Fibroblast of skin of abdomen (primary cell): ENCODE measurements at places on chromosomes 16 and 17.

DNA sequence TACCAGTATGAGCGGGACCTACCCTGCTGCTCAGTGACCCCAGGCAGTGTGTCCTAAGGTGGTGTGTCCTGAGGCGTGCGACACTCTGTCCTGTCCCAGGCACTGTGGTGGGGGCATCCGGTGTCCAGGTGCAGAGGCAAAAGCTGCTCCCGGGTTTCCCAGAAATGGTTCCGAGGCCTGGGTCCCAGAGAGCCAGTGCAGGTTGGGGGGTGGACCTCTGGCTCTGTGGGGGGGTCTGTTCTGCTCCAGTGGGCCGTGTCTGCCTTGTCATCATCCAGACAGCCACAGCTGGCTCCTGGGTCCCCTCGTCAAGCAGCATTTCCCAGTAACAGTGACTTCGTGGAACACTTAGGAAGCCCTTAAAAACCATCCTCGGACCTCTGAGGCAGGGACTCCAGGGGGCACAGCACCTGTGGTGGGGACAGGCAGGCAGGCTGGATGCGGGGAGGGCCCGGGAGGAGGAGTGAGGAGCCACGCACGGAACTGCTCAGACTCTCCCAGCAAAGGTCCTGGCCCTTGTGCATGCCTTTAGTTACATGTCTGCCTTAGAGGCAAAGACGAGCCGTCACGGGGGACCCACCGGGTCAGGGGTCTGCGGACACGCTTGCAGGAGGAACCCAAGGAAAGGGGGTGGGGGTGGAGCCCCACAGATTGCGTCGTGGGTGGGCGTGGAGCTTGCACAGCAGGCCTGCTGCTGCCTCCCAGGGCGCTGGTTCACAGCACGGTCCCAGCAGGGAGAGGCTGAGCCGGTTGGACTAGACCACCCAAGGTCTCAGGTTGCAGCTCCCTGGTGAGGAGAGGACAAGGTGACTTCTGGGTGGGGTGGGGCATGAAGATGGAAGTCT, 5.6 kb downstream of the SLC16A3 start:
- no peak for DNase-seq

- DNase-seq: no peak
Measured at GRCh38 chr17:80402959-80403358, 12.0 kb upstream of the ENDOV start.

GRCh38 chr17:49565948-49566491, 9.7 kb upstream of the NXPH3 start:
- no peak for DNase-seq

GRCh38 chr17:65103896-65104295, 33.3 kb upstream of the RGS9 start:
- DNase-seq: no peak

DNA sequence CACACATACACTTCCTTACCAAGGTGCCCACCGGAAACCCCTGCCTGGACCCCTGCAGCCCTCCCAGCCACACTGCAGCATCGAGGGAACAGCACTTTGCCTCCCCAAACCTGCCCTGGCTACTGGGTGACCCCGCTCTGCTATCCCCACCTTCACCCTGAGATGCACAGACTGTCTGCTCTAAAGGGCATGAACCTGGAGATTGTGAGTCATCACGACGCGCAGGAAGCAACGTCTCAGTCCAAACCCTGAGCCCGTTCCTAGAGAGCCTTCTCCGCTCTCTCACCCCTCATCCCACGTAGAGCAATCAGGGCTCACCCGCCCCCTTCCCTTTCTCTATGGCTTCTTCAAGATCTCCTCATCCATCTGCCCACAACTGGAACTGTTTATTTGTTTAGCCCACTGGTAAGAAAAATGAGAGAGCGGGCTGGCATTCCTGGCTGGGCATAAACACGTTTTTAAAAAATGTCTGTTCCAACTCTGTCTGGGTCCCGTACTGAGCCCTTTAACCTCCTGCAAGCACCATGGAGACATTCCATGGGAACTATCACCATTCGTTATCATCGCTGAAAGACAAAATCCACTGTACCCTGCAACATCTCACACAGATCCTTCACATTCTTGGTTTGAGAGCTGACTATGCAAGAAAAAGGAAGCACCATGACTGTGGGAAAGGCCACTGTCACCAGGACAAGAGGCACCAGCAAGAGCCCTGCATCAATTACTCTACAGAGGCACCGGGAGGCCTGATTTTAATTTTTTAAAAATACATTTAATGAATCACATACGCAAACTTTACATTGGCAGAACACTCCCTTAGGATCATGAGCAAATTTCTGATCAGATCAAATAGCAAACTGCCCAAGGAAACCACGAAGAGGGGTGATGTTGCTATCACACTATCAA, 28.2 kb downstream of the ZFHX3 start:
- peak; percentile 60 for DNase-seq

GRCh38 chr17:6075050-6075449, 4.9 kb downstream of the WSCD1 start:
- DNase-seq: no peak

DNA sequence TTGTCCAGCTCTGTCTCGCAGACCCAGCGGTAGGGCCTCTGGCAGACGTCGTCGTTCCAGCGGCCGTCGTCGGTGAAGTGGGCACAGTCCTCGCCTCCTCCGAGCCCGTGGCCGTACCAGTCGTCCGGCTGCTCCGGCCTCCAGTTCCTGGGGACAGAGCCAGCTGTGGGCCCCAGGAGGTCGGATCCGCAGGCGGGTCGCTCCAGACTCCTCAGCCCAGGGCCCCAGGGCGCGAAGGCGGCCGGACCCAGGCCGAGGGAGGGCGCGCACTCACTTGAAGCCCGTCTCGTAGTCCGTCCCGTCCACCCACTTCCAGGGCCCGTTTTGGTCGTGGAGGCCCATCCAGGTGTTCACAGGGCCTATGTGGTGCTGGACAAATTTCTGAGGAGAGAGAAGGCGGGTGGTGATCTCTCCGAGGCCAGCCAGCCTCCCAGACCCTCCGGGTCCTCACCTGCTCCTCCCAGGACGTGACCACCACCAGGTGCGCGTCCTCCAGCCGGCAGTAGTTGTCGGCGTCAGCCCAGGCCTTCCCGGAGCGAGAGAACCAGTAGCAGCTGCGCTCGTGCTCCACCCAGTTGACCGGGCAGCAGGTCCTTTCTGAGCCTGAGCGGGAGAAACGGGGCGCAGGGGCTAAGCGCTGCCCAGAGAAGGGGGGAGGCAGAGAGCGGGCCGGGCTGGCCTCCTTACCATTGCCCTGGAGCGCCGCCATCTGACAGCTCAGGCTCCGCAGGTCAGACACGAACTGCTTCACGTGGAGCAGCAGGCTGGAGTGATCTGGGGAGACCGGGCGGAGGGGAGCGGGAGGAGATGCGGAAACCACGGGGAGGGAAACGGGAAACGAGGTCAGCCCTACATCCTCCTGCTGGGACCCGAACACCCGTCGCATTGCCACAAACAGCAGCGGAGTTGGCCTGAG, 5.2 kb downstream of the ASGR1 start:
- peak; percentile 18 for DNase-seq

DNA sequence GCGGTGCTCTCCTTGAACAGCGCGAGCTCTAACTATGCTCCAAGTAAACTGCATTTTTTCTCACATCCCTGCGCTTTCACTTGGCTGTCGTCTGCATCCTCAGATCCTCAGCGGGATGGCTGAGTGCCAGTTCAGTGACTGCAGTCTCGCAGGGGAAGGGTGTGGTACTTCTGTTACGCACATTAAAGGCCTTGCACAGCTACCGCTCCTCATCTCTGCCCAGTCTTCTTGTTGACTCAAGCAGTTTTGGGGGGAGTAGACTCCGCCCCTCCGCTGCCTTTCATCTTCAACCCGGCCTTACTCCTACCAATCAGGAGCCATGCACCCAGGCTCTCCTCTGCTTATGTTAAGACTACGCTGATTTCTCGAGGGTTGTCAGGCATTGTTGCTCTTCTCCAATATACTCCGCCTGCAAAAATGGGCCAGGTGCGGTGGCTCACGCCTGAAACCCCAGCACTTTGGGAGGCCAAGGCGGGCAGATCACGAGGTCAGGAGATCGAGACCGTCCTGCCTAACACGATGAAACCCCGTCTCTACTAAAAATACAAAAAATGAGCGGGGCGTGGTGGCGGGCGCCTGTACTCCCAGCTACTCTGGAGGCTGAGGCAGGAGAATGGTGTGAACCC, 10.0 kb downstream of the ATP5PD start:
- DNase-seq: peak; percentile 75

GRCh38 chr17:32279891-32280716, 14.5 kb downstream of the RHBDL3 start:
- DNase-seq: no peak

GRCh38 chr17:50487213-50488096, 8.8 kb downstream of the RSAD1 start:
- DNase-seq: no peak

GRCh38 chr16:42069-42457, 11.3 kb downstream of the POLR3K start:
- DNase-seq: no peak

GRCh38 chr17:65978871-65979270, 213.1 kb downstream of the CEP112 start:
- DNase-seq: peak; percentile 58

DNA sequence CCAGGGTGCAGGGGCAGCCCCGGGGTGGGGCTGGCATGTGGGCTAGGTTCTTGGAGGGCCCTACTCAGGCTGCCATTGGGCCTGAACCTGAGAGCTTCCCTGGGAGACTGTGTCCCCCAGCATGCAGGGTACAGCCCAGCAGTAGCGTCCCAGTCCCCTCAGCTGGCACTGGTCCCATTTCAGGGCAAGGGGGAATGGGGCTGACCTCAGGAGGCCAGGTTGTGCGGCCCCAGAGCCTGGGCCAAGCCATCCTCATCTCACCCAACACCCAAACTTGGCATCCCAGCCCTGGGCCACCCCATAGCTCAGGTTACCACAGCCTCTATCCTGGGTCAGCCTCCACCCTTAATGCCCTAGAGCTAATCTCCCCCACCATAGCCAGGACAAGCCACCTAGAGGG, 6.3 kb downstream of the PLXDC1 start:
- DNase-seq: no peak

DNA sequence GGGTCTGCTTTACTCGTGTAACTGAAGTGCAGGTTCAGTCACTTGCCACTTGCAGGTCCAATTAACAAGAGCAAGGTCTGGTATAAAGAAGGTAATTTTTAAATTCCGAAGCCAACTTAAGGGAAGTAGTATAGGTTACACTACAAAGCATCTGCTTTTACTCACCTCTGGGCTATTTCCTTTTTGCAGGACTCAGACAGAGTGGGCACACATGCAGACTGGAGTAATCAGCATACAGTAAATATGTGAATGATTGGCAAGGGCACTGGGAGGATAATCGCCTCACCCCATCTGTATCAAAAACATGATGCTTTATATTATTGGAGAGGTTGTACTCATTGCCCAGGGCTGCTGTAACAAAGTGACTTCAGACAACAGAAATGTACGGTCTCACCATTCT, 160.1 kb upstream of the CDH5 start:
- DNase-seq: no peak

DNA sequence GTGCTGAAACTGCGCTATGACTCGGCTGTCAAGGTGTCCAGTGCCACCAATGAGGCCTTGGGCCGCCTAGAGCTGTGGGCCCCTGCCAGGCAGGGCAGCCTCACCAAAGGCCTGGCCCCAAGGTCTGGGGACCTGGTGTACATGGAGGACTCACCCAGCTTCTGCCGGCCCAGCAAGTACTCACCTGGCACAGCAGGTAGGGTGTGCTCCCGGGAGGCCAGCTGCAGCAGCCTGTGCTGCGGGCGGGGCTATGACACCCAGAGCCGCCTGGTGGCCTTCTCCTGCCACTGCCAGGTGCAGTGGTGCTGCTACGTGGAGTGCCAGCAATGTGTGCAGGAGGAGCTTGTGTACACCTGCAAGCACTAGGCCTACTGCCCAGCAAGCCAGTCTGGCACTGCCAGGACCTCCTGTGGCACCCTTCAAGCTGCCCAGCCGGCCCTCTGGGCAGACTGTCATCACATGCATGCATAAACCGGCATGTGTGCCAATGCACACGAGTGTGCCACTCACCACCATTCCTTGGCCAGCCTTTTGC, 25.0 kb downstream of the WNT9B start:
- no peak for DNase-seq

GRCh38 chr16:4679850-4680636, 13.3 kb upstream of the NUDT16L1 start:
- DNase-seq: no peak

DNA sequence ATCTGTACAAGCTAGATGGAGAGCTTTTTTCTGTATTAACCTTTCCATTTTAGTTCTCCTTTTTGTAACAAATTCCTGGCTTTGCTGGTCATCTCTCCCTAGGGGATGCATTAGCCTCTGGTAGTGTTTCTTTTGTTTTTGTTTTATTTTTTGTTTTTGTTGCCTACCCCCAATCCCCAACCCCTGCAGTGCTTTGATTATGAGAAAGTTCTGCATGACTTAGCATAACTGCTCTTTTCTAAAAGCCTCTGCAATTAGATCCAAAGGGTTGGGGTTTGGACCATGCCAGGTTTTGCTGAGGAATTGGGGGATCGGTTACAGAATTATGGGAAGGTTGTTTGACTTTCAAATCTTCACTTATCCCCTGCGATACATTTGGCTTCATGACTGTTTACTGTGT, 98.2 kb downstream of the ADAMTS18 start:
- DNase-seq: no peak

DNA sequence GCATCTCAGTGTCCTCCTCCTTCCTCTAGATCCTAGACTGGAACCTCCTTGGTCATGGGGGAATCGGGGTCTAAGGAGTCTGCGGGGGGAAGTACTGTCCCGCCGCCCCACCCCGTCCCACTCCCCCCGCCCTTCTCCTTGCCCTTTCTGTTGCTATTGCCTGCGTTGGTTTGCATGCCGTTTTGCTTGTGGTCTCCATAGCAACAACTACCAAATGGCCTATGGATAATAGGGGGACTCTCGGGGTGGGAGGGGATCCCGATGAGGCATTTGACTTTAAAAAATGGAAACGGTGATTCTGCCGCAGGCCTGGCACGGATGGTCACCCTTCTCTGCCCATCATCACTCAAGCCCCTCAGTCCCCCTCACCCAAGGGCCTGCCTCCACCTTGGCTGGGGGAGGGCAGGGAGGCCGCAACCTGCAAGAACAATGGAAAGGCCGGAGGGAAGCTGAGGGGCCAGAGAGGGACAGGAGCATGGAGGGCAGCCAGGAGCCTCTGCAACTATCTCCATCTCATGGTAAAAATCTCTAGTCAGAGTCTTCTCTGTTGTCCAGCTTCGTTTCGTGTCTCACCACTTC, 231.4 kb upstream of the TNRC6C start:
- DNase-seq: no peak

DNA sequence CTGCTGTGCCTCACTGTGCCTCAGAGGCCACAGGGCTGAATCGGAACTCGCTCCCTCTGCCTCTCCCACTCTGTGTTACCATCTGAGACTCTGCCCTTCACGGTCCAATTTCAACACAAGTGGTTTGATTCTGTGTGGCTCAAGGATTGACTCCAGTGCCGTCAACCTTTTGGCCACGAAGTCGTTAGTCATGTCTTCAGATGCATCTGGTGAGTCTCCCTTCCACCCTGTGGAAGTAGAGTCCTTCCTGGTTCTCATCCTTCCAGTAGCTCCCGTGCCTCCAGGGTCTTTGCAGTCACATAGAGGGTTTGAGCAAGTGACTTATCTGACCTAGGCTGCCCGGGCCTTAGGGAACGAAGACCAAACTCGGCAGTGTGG, 51.2 kb downstream of the PGS1 start:
- DNase-seq: no peak
